ENCODE measurements at places on chromosomes 1 and 21.

- DNase-seq = peak; percentile 9
These were observed 514.0 kb upstream of the ADAMTS5 start for GRCh38 chr21:27480841-27481261.

GRCh38 chr1:34477632-34478141, 277.2 kb upstream of the GJB5 start:
- no peak for DNase-seq

- DNase-seq = no peak
These were observed 42.3 kb upstream of the PWP2 start for GRCh38 chr21:44064852-44065403.

DNA sequence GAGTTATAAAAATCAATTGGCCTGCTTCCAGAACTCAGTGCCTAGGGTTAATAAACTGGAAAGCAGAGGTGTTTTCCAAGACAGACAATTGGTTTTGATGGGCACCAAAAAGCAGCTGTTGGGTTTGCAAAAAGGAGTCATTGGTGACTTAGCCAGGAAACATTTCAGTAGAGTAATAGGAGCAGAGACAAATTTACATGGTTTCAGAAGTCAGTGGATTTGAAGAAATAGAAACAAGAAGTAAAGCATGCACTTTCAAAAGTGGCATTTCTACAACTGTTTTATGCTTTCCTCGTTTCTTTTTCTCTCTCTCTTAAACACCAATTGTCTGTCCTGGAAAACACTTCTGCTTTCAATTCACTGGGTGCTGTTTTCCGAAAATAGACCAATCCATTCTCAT, 87.8 kb downstream of the GLUL start:
- no peak for DNase-seq

DNA sequence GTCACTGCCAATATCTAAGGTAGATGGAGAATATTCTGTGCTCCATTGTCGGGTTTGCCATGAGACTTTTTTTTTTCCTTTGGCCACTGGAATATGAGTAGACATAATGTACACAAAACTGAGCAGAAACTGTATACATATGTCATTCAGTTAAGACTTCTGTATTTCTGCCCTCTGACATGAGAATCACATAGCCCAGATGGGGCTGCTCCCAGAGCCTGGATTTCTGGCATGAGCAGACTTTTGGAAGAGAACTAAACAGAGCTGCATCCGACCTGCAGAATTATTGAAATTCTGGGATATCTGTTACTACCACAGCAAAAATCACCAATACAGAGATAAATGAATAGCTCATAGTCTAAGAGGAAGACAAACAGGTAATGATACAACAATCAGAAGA, 62.3 kb downstream of the DAB1 start:
- DNase-seq = no peak

DNA sequence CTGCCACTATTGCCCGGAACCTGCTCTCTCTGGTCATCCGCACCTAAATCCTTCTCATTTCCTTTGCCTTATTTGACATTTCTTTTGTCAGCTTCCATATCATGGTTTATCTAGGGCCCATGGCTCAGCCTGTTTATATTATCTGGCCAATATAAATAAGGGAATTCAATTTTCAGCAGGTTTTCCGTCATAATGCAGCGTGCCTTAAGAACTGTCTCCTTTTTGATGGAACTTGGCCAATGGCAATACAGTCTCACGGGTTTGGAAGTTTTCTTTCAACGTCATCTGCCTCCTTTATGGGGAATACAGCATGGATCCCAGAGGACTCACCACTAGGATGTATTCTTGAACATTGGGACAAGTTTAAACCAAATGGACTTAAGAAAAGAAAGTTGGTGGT, 77.8 kb upstream of the KIAA0040 start:
- no peak for DNase-seq

DNA sequence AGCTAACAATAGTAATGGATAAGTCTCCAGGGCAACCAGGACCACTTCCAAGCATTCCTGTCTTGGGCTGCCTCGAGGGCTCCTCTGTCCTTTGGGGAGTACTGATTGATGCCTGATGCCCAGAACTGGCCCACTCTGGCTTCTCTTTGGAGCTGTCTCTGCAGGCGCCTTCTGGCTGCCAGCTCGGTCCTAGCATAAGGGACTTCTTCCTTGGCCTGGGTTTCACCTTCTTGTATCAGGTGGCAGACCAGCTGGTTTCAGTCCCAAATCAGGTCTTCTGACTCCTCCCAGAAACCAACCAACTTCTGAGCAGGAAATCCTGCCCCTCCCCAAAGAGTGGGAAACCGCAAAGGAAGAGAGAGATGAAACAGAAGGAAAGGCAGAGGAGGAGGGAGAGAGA, 10.6 kb downstream of the G0S2 start:
- DNase-seq = no peak

DNA sequence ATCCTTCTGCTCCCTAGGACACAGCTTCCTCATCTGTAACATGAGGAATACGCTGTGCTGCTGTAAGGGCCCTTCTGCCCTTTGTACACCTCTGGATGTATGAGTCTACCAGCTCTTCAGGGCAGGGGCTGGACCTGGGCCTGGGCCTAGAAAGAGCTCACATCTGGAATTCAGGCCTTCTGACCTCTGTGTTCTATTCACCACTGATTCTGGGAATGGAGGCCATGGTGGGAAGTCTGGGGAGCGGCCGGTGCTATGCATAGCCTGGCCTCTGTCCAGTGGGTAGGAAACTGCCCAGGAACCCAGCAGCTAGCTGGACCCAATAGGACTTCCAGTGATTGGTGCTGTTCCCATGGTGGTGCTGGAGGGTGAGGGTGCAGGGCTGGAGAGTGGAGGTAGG, 11.0 kb upstream of the GPR61 start:
- DNase-seq = no peak

GRCh38 chr1:163410073-163410999, 88.6 kb downstream of the NUF2 start:
- DNase-seq = peak; percentile 15

GRCh38 chr1:24683713-24684162, 40.6 kb downstream of the SRRM1 start:
- DNase-seq = peak; percentile 94

DNA sequence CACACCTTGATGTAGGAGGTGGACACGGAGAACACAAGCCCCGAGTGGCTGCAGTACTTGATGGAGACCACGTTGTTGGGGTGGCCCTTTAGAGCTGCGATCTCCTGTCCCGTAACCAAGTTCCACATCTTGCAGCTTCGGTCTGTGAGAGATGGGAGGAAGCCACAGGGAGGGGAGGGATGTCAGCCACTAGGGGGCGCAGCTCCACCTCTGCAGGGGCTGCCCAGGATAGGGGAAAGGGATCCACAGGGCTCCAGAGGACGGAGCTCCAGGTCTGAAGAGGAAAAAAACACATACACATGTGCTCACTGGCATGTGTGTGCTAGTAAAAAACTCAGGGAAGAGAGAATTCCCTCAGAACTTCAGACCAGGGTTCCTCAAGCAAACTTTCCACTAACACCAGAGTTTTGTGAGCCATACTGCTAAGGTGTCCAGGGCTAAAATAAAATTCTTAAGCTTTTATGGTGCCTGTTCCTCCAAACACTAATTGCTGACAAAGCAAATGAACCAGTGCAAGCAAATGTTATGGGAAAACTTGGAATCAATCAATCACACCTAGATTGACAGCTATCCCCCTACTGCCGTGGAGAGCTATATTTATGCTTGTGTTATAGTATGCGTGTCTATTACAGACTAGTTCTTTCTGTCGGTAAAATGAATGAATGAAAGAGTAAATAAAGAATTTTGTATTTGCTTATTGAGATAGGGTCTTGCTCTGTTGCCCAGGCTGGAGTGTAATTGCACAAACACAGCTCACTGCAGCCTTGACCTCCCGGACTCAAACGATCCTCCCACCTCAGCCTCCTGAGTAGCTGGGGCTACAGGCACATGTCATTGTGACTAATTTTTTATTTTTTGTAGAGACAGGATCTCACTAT, 43.7 kb downstream of the KIF21B start:
- no peak for DNase-seq

DNA sequence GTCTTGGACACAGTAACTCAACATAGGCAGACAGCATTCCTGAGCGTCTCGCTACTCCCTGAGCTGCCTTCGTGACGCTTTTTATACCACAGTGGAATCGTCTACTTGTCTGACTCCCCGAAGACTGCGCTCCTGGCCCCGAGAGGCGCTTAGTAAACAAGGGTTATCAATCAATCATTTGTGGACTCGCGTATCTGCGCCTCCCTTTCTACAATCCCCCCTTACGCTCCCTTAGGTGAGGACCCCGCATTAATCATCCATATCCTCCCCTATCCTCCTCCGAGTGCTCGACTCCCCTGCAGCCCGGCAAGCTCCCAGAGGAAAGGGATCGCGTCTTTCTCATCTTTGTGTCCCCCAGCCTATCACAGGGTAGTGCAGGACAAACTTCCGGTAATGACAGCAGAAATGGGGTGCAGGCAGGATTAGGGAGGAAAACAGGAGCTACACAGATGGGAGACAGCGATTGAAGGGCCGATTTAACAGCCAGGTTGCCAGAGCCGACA, 522 bp downstream of the TMEM59 start:
- peak; percentile 33 for DNase-seq

DNA sequence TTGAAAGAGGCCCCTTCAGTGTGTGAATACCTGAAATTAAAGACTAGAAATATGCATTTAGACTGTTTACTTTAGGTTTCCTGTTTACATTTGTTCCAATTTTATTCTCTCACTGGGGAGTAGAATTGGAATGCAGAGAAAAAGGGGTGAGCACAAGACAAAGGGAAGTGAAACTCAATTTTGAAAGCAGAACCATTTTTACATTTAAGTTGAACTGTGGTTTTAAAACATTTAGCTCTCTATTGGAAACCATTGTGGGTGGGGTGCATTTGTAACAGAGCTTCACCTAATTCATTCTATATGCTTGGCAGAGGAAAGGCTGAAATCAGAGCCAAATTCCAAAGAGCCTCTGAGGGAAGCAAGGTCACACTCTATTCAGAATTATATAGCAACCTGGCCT, 235.3 kb upstream of the C1orf105 start:
- no peak for DNase-seq

GRCh38 chr1:186144505-186144904, 230.5 kb downstream of the TPR start:
- no peak for DNase-seq

DNA sequence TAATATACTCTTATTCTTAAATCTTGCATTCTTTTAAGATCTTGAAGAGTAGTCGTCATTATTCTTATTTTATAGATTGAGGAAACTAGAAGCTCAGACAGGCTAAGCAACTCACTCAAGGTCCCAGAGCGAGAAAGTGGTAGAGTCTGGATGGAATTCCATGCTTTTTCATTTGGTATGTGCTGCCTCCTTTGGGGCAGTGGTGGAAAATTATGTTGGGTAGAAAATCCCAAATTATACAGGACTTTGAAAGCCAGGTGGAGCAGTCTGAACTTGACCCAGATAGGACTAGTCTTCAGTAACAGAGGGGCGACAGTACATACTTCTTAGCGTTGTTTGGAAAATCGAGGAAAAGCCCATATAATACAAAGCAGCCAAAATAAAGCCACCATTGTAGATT, 205.6 kb downstream of the ATG4C start:
- DNase-seq = no peak

DNA sequence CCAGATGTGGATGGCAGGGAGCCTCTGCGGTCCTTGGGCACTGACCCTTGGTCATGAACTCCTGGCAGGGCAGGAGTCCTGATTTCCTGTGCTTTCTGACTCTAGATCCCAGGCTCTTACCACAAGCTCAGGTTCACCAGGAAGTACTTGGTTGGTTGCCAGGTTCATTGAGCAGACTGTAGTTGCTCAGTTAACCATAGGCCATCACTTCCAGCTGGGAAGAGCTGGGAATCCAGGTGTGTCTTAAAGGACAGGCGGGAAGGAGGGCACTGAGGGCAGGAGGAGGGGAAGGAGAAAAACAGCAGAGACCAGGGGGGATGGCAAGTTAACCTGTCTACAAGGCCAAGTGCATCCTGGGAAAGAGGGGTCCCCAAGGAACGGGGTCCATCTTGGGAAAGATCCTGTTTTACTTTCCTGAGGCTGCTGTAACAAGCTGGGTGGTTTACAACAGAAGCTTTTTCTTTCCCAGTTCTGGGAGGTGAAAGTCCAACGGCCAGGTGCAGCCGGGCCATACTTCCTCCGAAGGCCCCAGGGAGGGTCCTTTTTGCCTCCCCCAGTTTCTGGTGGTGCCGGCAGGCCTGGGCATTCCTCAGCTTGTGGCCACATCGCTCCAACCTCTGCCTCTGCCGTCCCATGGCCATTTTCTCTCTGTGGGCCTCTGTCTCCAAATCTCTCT, 11.6 kb downstream of the KCNAB2 start:
- no peak for DNase-seq

DNA sequence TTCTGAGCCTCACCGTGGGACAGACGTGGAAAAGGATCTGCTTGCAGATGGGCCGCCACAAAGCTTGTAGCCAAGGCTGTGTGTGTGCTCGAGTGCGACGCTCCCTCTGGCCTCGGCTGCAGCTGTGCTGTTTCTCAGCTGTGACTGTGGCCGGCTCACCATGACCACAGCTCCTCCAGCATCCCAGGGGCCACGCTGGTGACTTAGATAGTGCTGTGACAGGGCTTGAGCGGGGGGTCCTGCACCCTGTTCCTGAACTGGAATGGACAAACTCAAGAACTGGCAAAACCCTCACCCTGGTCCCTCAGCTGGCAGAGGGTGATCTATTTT, 17.4 kb upstream of the ACTRT2 start:
- no peak for DNase-seq

- no peak for DNase-seq
These were observed 81.9 kb upstream of the NR5A2 start for GRCh38 chr1:199945591-199945990.

GRCh38 chr1:95615421-95615820, 381.4 kb downstream of the RWDD3 start:
- DNase-seq = no peak

GRCh38 chr1:43800771-43801170, 93.4 kb downstream of the ST3GAL3 start:
- DNase-seq = no peak

GRCh38 chr1:31736675-31737074, 27.5 kb downstream of the ADGRB2 start:
- no peak for DNase-seq

GRCh38 chr1:244154872-244155531, 103.9 kb downstream of the ZBTB18 start:
- no peak for DNase-seq

GRCh38 chr1:198030682-198031081, 113.5 kb downstream of the LHX9 start:
- DNase-seq = no peak

GRCh38 chr1:63731117-63732043, 42.4 kb upstream of the ROR1 start:
- DNase-seq = peak; percentile 94

DNA sequence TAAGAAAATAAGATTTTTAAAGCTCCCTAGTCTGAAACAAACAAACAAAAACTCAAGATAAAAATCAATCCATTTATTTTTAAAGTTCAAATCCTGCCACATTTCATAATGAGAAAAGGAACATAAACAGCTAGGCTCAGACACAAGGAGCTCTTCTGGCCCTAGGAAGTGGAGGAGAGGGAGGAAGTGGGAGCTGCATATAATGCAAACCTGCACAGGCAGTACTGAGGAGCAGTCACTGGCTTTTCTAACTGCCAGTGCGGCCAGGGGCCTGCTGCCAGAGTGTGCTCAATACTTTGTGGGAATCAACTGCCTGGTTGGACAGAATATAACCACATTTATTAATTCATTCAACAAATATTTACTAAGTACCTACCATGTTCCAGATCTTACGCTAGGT, 139.8 kb upstream of the SPATA6 start:
- no peak for DNase-seq

Data from epithelial cell of proximal tubule (primary cell).